ENCODE measurements at places on chromosomes 5 and 9.

GRCh38 chr5:132057498-132058255, 2.8 kb upstream of the IL3 start:
- no peak for DNase-seq

DNA sequence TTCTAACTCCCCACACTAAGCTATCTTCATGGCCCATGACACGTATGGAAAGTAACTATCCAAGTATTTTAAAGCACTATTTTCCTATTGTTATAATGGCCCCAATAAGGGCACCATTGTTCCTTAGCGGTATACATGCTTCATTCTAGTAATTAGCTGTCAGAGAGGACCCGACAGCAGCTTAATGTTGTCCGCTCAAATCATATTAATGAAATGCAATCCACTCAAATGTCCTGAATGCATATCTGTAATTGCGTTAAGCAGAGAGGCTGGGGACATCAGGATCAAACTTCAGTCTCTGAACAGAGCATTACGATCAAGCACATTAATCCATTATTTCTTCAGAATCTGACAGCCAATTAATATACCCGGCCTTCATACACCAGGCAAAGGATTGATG, 139.7 kb downstream of the CRB2 start:
- DNase-seq, result no peak

DNA sequence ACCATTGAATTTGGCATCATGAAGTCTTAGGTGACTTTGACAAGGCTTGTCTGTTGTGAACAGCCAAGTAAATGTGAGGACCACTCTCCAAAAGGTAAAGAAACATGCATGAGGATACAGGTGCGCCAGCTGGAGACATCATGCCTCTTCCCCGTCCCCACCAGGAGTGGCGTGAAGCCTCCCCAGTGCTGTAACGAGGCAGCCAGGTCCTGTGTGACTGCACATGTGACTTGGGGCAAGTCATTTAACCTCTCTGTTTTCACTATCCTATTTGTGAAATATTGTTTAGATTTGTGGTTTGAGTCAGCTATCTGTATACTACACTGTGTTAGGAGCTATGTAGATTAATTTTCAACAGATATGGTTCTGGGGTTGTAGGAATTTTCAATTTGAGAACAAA, 65.0 kb downstream of the DOCK8 start:
- DNase-seq, result no peak

GRCh38 chr9:136543280-136543679, 2.6 kb downstream of the NOTCH1 start:
- no peak for DNase-seq

DNA sequence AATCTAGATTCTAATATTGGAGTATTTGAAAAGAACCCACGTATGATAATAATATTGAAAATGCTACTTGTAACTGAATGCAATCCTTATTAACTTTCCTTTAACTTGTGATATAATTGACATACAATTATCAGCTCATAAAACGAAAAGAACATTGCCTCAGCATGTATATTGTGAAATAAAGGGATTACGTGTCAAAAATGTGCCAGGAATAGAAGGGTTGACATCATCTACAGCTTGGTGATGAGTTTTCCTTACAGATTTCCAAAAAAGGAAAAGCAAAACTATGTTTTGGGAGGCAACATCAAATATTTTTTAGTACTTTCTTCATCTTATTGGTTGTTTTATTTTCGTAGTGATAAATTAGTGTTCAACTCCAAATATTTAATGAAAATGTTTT, 266.0 kb upstream of the PTGER4 start:
- no peak for DNase-seq

- DNase-seq, result no peak
Observed at GRCh38 chr9:7859701-7860334, 60.2 kb upstream of the DMAC1 start.

DNA sequence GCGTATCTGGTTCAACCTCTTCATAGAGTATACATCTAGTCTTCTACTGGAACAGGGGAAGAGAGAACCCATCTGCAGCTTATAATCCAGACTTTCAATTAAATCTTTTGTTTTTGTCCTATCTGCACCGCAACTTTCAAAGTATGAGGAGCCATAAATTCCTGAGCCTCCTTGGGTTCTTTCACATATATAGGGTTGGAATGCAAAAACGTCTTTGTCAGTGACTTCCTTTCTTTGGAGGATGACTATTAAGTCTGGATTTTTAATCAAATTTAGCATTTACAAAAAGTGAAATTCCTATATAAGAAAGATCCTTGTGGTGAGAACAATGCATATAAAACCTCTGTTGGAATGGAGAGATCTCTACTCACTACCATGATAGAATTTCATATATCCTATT, 370.8 kb downstream of the TMEM38B start:
- DNase-seq, result no peak

DNA sequence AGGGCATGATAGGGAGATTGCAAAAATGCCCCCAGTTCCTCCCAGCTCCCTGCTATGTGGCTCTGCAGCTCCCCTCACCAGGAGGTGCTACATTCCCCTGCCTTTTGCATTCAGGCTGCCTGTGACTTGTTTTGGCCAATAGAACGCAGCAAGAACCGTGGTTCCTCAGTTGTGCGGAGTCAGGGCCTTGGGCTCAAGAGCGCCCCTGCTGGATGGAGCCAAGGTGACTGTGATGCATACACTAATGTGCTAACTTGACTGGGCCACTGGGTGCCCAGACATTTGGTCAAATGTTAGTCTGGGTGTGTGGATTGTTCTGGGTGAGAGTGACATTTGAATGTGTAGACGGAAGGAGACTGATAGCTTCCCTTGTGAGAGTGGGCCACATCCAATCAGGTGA, 123.3 kb upstream of the MVB12B start:
- DNase-seq, result no peak

DNA sequence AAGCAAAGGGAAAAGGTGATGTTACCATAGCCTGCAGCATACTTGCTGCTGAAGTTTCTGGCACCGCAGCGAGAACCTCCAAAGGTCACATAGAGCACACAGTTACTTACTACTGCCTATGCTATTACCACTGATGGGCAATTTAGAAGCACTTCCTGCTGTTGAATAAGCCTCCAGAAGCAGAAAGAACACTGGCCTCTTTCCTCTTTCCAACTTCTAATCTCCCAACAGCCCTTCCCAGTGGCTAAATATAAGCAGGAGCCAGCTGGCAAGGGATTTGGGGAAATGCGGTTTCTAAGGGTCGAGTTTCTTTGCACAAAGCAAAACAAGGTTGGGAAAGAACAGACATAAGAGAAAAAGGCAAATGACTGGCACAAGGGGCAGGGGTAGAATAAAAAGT, 669.2 kb upstream of the ACO1 start:
- no peak for DNase-seq

DNA sequence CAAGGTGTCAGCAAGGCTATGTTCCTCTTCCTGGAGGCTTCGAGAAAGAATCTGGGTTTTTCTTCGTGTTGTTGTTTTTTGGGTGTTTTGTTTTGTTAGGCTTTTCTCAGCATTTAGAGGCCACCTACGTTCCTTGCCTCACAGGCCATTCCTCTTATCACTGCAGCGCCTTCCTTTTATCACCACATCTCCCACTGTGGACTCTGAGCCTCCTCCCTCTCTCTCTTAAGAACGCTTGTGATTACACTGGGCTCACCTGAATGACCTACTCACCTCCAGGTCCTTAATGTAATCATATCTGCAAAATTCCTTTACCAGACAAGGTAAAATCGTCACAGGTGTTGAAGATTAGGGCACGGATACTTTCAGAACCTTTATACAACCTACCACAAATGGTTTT, 340.8 kb downstream of the DTWD2 start:
- DNase-seq, result no peak

GRCh38 chr9:126986506-126986951, 71.9 kb downstream of the RALGPS1 start:
- DNase-seq, result no peak

- no peak for DNase-seq
Observed at GRCh38 chr5:113147101-113147508, 170.5 kb downstream of the DCP2 start.

- no peak for DNase-seq
Observed at GRCh38 chr5:177175336-177175735, 41.8 kb downstream of the NSD1 start.

DNA sequence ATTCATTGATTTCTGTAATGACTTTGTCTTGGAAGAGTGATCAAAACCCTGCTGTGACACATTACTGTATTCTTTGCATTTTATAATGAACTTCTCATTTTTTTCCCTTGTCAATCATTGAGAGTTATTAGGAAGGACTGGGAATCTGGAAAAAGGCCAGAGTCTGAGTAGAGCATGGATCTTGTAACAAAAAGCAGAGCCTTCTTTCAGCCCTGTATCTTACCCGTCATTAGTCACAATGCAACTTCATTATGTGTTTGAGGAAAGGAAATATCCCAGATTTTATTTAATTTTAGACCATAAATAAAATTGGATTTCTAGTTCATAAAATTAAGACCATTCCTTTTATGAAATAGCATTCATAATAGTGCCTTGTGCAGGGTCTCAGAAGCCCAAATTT, 131.4 kb downstream of the ARHGEF28 start:
- DNase-seq, result no peak

GRCh38 chr5:169251333-169252084, 49.4 kb downstream of the SLIT3 start:
- peak; percentile 83 for DNase-seq

- DNase-seq, result no peak
Observed at GRCh38 chr5:76273206-76273885, 129.7 kb upstream of the IQGAP2 start.

- no peak for DNase-seq
Observed at GRCh38 chr5:20514145-20514544, 526.1 kb upstream of the CDH18 start.

GRCh38 chr5:168992687-168993086, 308.3 kb downstream of the SLIT3 start:
- DNase-seq, result no peak

GRCh38 chr9:16329671-16330113, 540.8 kb downstream of the BNC2 start:
- DNase-seq, result no peak

DNA sequence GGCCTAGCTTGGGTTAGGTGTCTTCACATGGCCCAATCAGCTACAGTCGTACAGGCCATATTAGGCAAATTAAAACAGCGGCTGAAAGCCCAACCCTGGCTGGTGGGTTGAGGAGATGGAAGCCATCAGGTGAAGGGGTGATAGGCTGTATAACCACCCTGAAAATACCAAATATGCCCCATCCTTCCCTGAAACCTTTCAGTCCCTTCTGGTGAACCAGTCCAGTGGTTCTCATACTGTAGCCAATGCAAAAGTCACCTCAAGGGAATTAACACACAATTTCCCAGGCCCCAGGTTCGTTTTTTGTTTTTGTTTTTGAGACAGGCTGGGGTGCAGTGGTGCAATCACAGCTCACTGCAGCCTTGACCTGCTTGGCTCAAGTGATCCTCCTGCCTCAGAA, 19.8 kb upstream of the KCNV2 start:
- no peak for DNase-seq

GRCh38 chr5:44983006-44983405, 174.3 kb downstream of the MRPS30 start:
- DNase-seq, result no peak

DNA sequence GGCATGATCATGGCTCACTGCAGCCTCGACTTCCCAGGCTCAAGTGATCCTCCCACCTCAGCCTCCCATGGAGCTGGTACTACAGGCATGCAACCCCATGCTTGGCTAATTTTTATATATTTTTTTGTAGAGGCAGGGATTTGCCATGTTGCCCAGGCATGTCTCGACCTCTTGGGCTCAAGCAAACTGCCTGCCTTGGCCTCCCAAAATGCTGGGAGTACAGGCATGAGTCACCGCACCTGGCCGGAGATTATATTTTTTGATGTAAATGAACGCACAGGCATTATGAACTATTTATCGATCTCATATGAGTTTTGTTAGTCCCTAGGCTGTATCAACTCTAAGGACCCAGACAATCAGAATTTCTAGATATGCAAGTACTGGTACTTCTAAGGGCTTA, 25.5 kb upstream of the CEP120 start:
- DNase-seq, result no peak

DNA sequence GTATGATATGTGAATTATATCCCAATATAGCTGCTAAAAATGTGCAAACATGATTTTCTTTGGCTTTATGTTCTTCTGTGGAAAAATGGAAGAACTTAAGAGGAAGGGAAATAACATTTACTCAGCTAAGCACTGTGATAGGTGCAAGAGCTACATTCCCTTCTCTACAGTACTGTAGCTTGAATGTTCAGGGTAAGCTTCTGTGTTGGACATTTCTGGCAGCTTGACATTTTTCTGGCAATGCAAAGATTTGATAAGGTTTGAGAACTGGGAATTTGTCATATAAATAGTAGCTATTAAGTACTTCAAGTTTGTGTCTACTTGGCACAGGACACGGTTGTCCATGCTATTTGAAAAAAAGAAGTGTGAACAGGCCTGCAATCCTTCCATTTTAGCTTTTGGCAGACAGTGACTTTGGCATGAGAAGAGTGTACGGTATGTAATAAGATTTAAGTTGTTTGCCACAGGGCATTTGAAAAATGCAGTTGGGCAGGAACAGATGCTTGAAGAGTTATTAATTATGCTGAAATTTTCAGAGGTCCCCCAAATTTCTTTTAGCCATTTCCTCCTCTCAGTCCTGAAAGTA, 77.6 kb downstream of the KIF4B start:
- DNase-seq, result no peak

- no peak for DNase-seq
Observed at GRCh38 chr5:140317859-140318258, 15.0 kb upstream of the PFDN1 start.

DNA sequence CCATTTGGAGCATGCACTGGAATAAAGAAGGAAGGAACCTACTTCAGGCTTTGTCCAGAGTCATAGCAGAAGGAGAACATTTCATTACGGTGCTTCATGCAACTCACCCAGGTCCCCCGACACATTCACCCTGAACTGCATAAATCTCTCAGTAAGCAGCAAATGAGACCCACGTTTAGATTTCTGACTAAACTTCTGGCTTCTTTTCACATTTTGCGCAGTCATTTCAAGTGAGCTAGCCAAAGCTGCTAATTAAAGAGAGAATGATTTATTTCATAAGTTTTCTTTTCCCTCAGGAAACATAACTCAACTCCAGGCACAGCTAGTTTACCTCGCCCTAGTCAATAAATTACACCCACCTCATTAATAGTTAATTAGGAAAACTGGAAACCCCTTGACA, 88.6 kb upstream of the GAS1 start:
- DNase-seq, result no peak

DNA sequence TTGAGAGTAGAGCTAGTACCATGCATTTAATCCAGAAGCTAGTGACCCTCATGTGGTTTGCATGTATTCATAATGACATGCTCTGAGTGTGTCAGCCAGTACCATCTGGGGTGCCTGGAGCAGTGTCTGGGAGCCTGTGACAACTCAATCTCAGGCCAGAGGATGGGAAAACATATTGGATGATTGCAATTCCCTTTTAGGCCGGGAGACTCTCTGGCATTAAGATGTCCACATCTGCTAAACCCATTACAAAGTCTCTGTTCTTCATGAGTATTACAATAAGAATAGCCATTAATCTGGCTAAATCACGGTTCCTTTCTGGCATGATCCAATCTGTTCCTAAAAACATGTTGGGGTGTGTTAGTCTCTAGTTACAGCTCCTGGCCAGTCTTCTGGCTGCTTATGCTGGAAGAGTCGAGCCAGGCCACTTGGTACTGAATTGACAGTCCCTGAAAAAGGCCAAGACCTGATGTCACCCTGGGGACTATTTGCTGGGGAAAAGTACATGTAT, 475.7 kb downstream of the ENC1 start:
- no peak for DNase-seq

- DNase-seq, result no peak
Observed at GRCh38 chr5:44183753-44184152, 205.5 kb downstream of the FGF10 start.

- no peak for DNase-seq
Observed at GRCh38 chr5:17463653-17464052, 34.4 kb upstream of the TAF11L2 start.

GRCh38 chr5:178576591-178577351, 13.4 kb downstream of the COL23A1 start:
- DNase-seq, result no peak

GRCh38 chr5:154972476-154973080, 31.7 kb downstream of the MRPL22 start:
- no peak for DNase-seq
